COR-L47 (cell line): ENCODE measurements at places on chromosomes 5 and 9.

- DNase-seq: no peak
Measured at GRCh38 chr5:14915291-14915952, 43.8 kb upstream of the ANKH start.

- no peak for DNase-seq
Measured at GRCh38 chr9:119003201-119003611, 366.0 kb downstream of the BRINP1 start.

- DNase-seq: no peak
Measured at GRCh38 chr5:131488463-131488862, 146.6 kb downstream of the RAPGEF6 start.

GRCh38 chr5:52783226-52783959 is 4.3 kb upstream of the ITGA1 start:
- DNase-seq: no peak

DNA sequence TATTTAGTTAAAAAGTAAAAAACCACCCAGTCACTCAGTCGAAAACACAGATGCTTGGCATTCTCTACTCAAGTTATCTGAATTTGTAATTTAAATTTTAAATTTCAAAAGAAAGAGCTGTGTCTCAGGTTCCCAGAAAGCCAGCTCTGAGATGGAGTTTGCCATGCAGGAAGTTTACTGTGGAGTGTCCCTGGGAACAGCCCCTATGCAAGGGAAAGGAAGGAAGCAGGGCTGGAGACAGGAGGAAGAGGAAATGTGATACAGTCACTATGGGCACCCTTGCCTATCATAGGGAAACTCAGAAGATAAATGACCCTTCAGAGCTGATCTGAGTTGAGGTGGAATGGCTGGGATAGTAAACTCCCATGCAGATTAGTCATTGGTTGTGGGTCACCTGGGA is 408.8 kb upstream of the ACTBL2 start:
- no peak for DNase-seq

DNA sequence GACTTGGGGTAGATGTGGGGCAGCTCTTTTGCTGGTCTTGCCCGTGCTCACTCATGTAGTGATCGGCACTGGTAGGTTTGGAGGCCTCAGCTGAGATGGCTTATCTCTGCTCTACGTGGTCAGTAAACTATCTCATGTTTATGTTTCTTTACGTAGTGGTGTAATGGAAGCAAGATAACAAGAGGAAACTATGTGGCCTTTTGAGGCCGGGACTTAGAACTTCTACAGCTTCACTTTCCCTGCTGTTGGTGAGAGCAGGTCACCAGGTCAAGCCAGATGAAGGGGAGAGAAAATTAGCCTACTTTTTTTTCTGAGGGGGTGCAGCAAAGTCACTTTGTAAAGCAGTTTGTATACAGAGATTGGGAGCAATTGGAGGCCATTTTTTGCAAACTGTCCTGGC is 8.5 kb downstream of the FOCAD start:
- no peak for DNase-seq

DNA sequence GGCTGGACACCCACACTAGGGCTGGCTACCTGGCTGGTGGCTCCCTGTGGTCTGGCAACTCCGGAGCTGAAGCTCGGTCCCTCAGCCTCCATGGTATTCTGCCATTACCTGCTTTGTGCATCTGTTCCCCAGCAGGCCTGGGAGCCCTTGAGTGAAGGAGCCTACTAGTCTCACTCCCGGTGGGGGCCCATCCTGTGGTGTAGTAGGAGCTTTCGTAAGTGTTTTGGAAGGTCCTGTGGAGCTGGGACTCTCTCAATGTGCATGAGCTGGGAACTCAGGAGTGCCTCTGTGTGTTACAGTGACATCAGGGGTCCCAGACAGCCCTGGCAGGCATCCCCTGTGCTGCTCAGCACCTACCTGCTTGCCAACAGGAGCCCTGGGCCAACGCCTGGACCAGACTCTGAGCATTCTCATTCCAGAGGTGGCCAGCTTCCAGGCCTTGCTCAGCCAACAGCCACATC is 267.1 kb downstream of the GADD45G start:
- DNase-seq: no peak

- no peak for DNase-seq
Measured at GRCh38 chr5:136619556-136619955, 254.2 kb upstream of the TRPC7 start.

- DNase-seq: no peak
Measured at GRCh38 chr5:116037236-116037822, 5.1 kb downstream of the ARL14EPL start.

- DNase-seq: peak; percentile 37
Measured at GRCh38 chr5:93596676-93597490, 13.9 kb downstream of the NR2F1 start.

- no peak for DNase-seq
Measured at GRCh38 chr5:172952034-172952511, 7.2 kb upstream of the RPL26L1 start.

GRCh38 chr9:136013116-136013515 is 51.9 kb upstream of the UBAC1 start:
- DNase-seq: no peak

DNA sequence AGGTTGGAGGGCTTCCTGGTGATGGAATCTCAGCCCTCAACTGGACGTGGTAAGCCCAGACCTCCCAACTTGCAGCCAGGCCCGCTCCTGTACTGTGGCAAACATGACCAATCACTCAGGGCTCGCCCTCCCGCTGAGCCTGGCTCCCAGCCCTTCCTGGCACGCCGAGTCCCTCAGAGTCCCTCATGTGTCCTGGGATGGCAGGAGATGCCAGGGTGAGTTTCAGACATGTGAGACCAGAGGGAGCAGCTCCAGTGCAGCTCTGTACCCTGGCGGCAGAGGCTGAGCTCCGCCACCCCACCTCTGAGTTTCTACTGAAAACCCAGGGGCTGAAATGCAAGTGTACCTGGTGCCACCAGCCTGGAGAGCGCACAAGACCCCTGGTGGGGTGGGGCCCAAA is 42.0 kb upstream of the RXRA start:
- DNase-seq: no peak

GRCh38 chr5:73205305-73205704 is 32.3 kb downstream of the TMEM174 start:
- DNase-seq: peak; percentile 90

- DNase-seq: no peak
Measured at GRCh38 chr9:126788046-126788445, 16.8 kb upstream of the ZBTB43 start.

GRCh38 chr5:7927466-7928375 is 58.8 kb downstream of the MTRR start:
- peak; percentile 36 for DNase-seq

- DNase-seq: no peak
Measured at GRCh38 chr9:26727471-26727870, 165.1 kb downstream of the CAAP1 start.

GRCh38 chr5:140295414-140295813 is 7.5 kb downstream of the PFDN1 start:
- peak; percentile 5 for DNase-seq

GRCh38 chr9:107905308-107906020 is 415.9 kb upstream of the KLF4 start:
- no peak for DNase-seq

GRCh38 chr5:130335117-130335516 is 430.9 kb downstream of the CHSY3 start:
- DNase-seq: no peak

DNA sequence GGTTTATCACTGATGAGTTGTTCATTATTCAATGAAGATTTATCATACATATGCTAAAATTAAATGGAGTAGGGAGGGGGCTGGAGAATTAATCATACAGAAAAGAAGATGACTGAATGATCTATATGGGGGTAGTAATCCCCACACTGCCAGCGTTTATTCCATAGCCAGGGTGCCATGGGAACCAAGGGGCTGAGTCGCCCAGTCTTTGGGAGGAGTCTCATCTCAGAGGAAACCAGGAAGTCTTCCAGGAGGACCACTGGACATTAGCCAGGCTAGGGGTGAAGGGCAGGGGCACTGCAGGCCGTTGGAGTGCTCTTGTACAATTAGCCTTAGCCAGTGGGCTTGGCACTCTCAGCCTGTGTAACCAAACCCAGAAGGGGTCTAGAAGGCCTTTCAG is 226.5 kb downstream of the ARL15 start:
- DNase-seq: no peak

DNA sequence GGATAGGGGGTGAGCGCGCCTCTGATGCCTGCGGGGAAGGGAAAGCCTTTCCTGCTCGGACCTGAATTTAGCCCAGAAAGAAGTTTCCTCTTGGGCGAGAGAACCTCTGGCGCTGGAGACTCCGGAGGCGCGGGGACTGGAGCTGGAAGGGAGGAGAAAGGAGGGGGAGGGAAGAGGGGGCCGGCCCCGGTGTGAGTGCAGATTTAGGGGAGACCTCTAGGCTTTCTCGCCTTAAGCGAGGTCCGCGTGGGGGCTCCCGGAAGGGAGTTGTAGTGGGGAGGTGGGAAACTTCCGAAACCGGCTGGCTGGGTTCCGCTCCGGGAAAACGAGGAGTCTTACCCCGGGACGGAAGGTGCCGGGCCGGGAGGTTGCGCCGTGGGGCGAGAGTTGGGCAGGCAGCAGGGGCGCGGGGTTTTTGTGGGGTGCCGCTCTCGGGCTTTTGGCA is 1.3 kb downstream of the PCSK5 start:
- DNase-seq: no peak

- no peak for DNase-seq
Measured at GRCh38 chr9:130862217-130862616, 27.2 kb downstream of the ABL1 start.

DNA sequence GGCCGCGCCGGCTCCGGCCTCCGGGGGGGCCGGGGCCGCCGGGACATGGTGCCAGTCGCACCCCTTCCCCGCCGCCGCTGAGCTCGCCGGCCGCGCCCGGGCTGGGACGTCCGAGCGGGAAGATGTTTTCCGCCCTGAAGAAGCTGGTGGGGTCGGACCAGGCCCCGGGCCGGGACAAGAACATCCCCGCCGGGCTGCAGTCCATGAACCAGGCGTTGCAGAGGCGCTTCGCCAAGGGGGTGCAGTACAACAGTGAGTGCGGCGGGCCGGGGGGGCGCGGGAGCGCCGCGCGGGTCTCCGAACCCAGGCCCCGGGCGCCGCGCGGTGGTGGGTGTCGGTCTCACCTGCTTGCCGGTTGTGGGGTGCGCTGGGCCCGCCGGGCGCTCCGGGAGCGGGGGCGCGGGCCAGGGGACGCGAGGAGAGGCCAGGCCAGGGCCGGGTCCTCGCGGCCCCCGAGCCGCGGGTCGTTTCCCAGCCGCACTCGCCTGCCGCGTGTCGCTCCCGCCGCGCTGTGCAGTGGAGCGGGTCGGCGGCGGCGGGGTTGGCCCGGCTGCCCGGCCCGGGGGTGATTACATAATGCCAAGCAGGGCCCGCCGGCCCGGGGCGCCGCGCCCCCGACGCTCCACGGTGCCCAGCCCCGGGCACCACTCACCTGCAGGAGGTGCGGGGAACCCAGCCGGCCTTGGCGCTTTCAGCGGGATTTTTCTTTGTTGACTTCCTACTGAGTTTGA is 492 bp downstream of the RABL6 start:
- peak; percentile 30 for DNase-seq

DNA sequence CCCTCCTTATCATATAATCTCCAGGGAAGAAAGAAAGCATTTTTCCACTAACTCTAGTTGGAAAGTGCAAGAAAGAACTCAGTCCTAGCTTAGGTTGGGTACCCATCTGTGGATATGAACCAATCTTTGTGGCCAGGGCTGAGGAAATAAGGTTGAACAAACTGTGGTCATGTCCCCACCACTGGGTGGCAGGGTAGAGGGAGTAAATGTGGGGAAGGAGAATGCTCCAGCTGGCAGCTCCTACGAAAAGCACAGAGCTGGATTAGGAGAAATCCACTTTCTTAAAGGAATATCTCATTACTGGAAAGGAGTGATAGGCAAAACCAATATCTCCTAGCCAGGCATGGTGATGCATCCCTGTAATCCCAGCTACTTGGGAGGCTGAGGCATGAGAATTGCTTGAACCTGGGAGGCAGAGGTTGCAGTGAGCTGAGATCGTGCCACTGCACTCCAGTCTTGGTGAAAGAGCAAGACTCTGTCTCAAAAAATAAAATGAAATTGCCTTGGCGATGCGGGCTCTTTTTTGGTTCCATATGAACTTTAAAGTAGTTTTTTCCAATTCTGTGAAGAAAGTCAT is 175.1 kb downstream of the CCDC192 start:
- DNase-seq: peak; percentile 65

DNA sequence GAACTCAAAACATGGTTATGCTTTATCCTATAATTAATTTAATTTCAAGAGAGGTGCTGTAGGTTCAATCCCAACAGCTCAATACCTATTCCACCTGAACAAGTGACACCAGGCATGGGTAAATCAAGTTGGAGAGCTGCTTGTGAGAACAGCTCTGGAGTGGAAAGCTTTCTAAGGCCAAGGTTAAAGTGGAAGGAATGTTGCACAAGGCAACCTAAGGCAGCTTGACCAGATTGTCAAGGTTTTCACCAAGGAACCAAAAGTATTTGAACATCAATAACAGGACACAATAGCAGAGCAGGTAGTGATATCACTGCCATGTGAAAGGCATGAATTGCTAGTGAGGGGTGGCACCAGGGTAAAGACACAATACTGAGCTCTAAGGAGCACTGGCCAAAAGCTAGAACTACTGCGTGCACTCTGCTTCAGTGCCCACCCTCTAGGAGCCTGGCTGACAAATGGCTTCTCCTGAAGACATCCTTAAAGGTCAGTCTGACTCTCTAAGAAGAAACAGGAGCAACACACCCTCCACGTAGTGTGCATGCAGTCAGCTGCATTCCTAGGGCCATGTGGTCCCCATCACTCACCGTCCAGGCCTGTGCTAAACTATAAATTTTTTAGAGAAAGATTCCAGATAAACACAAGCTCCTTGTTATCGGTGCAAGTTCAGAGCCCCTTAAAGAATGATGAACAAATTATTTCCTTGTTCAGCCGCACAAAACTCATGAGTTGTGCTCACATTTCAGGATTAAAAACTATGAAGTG is 677.7 kb upstream of the KLF4 start:
- DNase-seq: no peak

DNA sequence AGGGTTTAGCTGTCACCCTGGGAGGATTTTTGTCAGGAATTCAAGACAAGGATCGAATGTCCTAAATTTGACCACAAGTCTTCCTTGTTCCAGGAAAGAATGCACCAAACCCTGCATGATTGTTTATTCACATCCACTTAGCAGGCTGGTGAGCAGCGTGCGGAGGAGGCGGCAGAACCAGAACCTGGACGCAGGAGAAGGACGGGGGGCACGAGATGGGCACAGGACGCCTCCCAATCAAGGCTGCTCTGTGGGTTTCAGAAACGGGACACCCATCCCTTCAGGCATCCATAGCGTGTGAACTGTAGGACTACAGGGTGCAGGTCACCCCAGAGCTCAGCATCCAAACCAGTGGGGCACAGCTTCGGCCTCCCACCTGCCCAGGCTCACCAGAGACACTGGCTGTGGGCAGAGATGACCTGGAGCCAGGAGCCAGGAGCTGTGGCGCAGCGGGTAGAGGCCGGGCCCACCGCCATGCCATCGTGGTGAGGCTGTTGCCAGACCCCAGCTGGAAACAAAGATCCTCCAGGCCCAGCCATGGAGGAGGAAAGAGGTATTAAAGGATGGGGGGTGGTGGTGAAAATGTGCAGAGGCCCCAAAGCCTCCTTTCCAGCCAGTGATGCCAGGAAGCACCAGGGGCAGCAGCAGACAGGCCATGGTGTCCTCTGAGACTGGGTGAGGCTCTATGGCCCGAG is 32.3 kb upstream of the ADAMTS2 start:
- no peak for DNase-seq

GRCh38 chr5:80438739-80439138 is 30.9 kb downstream of the ZFYVE16 start:
- DNase-seq: no peak

GRCh38 chr9:36264896-36265295 is 6.6 kb upstream of the GNE start:
- DNase-seq: no peak
